ENCODE measurements at places on chromosomes 11 and 22.

DNA sequence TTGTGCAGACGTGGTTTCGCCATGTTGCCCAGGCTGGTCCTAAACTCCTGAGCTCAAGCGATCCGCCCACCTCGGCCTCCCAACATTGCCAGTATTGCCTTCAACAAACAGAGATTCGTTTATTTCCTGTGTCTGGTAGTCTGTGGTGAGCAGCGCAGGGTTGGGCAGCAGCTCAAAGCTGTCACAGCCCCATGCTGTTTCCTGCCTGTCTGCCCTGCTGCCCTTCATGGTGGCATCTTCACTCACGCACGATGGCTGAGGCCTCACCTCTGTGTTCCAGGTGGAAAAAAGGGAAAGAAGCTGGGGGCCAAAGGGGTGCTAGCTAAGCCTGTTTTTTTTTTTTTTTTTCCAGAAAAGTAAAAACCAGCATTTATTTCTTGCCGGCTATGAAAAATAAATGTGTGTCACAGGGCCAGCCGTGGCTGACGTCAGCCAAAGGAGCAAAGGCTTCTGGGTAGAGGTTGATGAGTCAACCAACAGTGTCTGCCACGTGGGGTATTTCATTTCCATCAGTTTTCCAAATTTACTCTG, 28.8 kb downstream of the TBC1D22A start:
- DNase-seq = no peak

GRCh38 chr11:125345421-125346178, 150.5 kb downstream of the FEZ1 start:
- DNase-seq = no peak

GRCh38 chr22:36303874-36304273, 50.9 kb downstream of the APOL1 start:
- DNase-seq = no peak

- DNase-seq = no peak
These were observed 346.4 kb upstream of the ARHGAP42 start for GRCh38 chr11:100340466-100341319.

GRCh38 chr11:126317756-126318573, 14.1 kb downstream of the DCPS start:
- no peak for DNase-seq

DNA sequence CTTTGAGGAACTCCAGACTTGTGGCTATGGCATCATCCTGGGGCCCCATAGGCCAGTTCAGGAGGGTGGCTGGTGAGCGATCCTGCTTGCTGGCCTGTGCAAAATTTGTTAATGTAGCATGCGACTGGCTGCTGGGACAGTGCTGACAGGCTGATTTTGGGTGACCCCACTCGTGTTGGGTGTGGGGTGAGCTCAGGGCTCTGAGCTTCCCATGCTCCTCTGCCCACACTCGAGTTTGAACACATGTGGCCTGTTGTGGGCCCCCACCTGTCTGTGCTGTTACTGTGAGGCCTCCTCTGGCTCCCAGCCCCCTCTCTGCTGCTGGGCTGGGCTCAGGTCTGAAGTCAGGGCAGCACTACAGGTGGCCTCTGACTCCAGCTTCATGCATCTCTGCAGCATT, 64.4 kb upstream of the MYEOV start:
- no peak for DNase-seq

GRCh38 chr11:62702246-62702645, 5.0 kb downstream of the BSCL2 start:
- no peak for DNase-seq

DNA sequence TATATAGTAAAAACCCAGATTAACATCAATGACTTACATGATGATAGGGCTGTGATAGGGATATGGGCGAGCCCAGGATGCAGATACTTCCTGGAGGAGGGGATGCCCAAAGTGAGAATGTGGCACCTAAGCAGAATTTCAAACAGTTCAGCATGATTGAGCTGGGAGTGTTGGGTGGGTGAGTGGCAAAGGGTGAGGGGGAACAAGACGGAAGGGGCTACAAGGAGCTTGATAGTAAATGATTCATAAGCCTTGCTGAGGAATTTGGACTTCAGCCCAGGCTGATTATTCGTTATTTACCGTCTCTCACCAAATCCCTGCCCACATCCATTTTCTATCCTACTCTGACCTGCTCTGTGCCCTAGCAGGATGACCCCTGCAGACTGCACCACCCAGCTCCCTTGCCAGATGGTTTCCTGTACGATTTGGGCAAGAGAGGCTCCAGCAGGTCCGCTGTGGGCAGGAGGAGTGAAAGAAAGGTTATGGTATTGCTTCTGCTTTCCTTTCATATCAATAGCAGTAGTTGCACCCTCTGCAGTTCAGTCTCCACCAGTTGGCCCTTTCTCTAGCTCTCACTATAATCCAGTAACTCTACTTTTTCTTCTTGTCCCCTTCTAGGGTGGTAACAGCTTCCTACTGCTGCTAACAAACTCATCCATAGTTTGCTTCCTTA, 30.3 kb upstream of the SIK2 start:
- DNase-seq = no peak

Measured in cortex of kidney (tissue), 1 donor.